NCI-H82 (cell line): ENCODE measurements at places on chromosomes 13 and 19.
A peak's percentile ranks its signal among the peaks of the same experiment; 100 is the strongest.

GRCh38 chr19:35558400-35559280 is 4.8 kb downstream of the ATP4A start:
- no peak for DNase-seq

GRCh38 chr19:39054091-39054470 is 21.7 kb upstream of the FBXO27 start:
- no peak for DNase-seq

DNA sequence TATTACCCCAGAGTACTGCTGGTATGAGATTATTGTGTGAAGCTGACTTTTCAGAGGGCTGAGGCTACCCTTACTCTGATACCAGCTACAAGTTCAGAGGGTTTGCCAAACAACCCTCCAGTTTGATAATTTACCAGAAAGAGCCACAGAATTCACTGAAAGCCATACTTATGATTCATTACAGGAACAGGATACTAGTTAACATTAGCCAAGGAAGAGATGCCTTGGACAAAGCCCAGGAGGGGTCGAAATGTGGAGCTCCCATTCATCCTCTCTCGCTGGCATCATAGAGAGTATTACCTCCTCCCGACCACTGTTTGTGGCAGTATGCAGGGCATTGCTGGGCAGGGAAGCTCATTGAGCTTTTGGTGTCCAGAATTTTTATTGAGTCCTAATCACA is 364.3 kb downstream of the KCNRG start:
- DNase-seq: no peak

- no peak for DNase-seq
Measured at GRCh38 chr13:66972659-66973058, 257.5 kb downstream of the PCDH9 start.

- peak; percentile 10 for DNase-seq
Measured at GRCh38 chr13:40922437-40923040, 96.6 kb downstream of the ELF1 start.

GRCh38 chr13:50441130-50441529 is 402.4 kb downstream of the DLEU7 start:
- DNase-seq: no peak

DNA sequence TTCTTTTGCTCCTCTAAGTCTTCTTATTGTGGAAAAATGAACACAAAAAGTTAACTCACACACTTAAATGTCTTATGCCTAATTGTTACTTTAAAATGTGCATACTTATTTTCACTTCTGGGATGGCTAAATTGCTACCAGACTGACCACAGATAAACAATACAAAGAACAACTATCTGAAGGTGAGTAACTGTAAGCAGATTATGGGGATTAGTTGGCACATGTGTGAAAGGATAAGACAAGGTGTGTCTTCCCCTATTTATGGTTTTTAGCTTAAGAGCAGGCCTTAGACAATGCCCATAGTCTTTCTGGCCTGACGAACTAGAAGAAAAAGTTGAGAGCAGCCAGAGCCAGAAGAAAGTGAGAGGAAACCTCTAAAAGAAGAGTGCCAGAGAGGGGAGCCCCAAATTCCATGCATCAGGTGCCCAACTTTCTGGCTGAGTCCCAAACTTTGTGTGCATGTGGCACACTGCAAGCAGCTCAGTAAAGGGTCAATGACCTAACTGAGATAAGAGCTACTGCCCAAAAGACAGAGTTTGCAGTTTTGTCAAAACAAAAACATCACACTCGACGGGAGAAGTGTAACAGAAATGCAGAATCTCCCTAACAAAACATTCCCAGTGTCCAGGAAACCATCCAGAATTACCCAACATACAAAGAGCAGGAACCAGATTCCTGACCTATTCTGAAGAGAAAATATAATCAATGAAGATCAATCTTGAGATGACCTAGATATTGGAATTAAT is 375.4 kb downstream of the KCNRG start:
- DNase-seq: peak; percentile 92

DNA sequence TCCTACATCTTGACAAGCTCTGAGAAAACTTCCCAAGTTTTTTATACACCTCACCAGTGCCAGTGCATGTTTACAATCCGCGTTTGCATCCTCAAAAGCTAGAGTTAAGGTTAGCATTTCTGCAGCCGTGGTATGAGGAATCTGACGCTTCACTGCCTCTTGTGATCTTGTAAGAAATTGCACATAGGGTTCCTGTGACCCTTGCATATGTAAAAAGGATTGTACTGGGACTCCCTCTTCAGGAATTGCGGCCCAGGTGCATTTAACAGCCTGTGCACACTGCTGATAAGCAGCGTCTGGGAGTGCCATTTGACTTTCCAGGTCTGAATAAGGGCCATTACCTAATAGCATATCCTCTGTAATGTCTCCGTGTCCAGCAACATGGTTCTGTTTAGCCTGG is 15.3 kb downstream of the FPR3 start:
- DNase-seq: peak; percentile 17

GRCh38 chr19:31270897-31271296 is 78.3 kb downstream of the TSHZ3 start:
- DNase-seq: no peak

- DNase-seq: no peak
Measured at GRCh38 chr19:2121416-2122051, 24.8 kb downstream of the IZUMO4 start.

GRCh38 chr13:40333226-40333625 is 333.2 kb downstream of the FOXO1 start:
- DNase-seq: no peak

- DNase-seq: peak; percentile 32
Measured at GRCh38 chr19:19488875-19489690, 26.3 kb downstream of the TSSK6 start.

GRCh38 chr13:112808377-112809140 is 118.7 kb downstream of the ATP11A start:
- DNase-seq: no peak

DNA sequence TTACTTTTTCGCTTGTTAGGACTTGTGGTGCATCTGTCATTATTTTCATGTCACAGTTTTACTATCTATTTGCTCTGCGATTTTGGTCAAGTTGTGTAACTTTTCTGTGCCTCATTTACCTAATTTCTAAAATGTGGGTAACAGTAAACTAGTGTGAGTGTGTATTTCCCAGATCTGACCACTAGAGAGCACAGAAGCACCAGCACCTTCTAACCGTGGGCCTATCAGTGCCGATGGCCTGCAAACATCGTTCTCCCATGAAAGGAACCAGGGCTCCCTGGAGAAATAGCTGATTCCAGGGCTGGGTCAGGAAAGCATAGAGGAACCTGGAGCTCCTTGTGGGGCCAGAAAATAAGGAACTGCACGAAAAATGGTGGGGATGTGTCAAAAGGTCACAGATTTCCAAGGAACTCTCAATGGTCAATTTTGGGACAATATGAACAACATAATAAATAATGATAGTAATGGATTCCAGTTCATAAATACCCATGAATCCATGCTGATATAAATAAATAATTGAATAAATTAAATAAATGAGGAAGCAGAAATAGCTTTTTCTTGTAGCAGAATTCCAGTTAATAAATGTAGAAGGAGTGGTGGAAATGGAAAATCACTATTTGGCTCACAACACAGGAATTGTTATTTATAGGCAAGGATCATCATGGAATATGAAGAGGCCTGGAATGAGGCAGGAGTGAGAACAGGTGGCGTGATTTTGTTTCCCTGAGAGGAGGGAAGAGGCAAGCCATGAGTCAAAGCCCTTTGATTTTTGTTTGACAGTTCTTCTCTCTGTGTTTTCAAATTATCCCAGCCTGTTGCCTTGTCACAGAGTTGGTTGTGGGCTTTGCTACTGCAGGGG is 31.1 kb downstream of the CEACAM8 start:
- peak; percentile 62 for DNase-seq

DNA sequence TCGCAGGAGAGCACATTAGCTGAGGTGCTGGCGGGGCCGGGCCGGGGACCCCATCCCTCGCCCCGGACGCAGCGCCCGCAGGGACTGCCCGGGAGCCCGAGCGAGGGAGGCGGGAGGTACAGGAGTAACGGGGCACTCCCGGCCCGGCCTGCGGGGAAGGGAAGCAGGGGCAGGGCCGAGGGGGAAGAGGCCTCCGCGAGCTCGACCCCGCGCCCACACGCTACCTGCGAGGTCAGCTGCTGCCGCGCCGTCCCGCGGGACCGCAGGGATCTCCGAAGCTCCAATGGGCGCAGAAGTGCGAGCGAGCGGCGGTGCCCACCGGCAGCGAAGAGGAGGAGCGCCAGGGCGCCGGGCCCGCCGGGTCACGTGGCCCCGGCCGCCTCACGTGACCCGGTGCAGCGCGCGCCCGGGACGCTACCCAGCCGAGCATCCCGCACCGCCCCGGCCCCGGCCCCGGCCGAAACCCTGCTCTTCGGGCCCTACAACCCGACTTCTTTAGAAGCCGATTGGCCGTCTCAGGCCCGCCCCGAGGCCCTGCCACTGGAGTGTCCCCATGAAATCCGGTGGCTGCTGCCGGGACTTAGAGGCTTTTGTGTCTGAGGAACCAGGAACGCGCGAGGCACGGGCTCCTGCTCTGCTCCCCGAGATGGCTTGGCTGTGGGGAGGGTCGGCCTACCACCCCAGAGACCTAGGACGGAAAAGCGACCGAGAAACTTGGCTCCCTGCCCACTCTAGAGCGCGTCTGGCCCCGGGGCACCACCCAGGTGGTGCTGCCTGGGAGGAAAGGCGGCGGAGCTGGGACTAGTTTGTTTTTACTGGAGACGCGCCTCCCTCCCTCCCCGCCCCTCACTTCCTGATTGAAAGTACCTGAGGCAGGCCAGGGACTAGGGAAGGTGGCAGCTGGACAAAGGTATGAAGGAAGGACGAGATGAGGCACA is at the start of gene RCBTB1:
Gene RCBTB1, minus strand, starts transcription at position 339 of the 938 bp plus-strand sequence. CDS start 18,279 bp downstream, outside the sequence.
- DNase-seq: peak; percentile 87

GRCh38 chr13:78700121-78700910 is 41.4 kb upstream of the OBI1 start:
- DNase-seq: no peak

DNA sequence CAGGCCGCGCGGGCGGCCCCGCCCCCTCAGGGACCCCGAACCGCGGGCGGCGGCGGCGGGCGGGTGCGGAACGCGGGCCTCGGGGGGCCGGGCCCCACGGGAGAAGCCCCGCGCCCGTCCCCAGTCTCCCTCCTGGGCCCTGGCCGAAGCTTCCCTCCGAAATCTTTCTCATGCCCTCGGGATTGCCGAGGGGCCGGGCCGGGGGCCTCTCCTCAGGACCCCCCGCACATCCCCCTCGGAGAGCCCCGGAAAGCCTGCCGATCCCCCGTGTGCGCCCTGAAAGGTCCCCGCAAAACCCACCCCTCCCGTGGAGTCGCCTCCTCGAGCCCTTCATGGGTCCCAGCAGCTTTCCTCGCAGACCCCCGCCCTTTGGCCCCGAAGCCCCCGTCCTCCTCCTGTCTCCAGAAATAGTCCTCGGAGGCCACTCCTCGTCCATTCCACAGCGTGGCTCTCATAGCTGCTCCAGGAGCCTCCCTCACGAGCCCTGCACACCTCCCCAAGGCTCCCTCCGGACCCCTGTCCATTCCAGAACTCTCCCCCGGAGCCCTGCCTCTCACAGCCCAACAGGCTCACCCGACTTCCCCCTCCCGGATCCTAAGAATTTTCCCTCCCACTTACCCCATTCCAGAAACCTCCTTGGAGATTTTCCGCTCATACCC is 555 bp downstream of the SAMD4B start:
- DNase-seq: peak; percentile 41

DNA sequence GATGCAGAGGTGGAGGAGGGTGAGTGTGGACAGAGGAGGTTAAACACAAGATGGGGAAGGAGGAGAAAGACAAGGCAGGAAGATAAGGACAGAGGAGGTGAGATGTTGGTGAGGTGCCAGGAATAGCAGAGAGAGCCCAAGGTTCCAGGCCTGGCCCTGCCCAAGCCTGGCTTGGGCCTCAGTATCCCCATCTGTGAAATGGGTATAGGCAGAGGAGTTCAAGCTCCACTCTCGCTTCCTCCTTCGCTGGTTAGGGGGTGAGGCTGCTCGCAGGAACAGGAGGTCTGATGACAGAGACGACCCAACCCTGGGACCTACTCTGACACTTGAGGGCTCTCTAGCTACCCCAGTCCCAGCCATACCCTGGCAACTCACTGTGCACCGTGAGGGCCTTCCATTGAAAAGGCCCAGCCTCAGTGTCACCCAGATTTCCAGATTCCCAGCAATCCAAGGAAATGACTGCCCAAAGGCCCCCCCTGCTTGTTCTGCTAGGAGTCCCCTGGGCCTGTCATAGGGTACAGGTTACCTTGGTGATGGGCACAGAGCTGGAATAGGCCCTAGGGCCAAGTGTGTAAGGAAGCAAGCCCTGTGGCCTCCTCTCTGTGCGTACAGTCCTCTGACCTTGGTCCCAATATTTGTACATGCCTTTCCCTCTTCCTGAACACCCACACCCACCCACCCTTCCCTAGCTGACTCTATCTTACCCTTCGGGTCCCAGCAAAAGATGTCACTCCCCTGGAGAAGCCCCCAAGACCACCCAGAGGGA is 8.6 kb upstream of the ANGPTL8 start:
- no peak for DNase-seq

DNA sequence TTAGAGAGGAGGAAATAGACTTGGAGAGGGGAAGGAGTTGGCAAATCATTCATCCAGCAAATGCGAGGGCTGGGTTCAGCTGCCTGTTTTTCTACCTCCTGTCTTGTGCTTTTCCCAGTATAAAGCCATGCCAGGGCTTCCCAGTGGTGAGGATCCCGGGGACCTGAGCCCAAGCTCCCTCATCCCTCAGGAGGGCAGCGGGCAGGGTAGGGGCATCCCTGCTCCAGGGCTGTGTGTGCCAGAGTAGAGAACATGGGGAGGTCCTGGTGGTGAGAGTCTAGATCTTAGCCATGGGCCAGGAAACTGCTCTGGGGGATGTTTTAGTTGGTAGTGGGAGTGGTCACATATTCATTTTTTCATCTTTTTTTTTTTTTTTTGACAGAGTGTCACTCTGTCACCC is 43.6 kb downstream of the GPR12 start:
- no peak for DNase-seq

DNA sequence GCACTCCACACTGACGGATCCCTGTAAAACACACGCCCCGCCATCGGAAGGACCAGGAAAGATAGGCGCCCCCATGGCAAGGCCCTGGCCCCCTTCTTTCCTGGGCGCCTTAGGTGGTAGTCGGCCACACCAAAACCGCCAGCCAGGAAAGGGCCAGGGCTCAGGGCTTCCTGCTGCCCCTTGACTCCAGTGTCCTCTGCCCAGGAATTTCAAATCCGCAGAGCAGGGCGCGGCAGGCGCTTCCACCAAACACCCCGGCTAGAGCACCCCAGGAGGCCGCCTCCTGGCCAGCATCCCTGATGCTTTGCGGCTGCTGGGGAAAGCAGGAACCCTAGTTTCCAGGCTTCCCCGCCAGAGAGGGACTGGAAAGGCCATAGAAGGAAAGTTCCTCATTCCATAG is 57.5 kb downstream of the ZNF726 start:
- DNase-seq: no peak

GRCh38 chr13:39039041-39039440 is 785 bp downstream of the NHLRC3 start:
- DNase-seq: no peak

GRCh38 chr13:31522396-31522795 is 216.9 kb upstream of the RXFP2 start:
- DNase-seq: no peak

DNA sequence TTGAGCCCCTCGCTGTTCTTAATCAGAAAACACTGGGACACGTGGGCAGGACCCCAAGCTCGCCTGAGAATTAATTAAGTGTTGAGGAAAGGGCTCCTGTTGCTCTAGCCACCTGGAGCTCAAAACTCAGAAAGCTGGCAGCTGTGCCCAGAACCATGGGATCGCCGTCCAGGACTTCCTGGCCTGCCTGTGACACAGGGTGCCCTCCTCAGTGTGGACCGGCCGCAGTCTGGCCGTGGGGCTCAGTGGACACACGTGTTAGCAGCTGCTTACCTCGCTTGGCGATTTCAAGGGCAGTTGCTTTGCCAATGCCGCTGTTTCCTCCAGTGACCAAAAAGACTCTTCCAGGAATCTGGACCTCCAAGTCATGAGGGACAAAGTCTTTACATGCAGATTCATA is 4.7 kb downstream of the DHRS12 start:
- DNase-seq: peak; percentile 28

- peak; percentile 23 for DNase-seq
Measured at GRCh38 chr19:52646571-52647217, 8.5 kb upstream of the ZNF83 start.
